ENCODE measurements at places on chromosomes 1 and 21.

GRCh38 chr1:70934194-70934961 is 113.2 kb downstream of the PTGER3 start:
- no peak for DNase-seq

DNA sequence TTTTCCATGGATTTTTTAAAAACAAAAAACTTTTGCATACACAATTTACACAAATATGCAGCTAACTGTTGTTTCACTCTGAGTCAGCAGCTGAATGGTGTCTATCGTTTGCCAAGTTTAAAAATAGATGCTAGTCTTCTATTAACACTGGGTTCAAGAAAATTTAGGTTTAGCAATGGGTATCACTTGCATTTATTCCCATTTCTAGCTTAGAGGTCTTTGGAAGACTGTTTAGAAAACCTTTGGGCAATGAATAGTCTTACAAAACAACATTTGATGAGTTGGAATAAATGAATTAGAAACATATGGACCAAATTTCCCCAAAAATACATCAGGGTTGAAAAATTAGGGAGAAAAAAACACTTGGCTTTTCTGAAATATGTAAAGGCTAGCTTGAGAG is 165.8 kb downstream of the LYPLAL1 start:
- DNase-seq = no peak

DNA sequence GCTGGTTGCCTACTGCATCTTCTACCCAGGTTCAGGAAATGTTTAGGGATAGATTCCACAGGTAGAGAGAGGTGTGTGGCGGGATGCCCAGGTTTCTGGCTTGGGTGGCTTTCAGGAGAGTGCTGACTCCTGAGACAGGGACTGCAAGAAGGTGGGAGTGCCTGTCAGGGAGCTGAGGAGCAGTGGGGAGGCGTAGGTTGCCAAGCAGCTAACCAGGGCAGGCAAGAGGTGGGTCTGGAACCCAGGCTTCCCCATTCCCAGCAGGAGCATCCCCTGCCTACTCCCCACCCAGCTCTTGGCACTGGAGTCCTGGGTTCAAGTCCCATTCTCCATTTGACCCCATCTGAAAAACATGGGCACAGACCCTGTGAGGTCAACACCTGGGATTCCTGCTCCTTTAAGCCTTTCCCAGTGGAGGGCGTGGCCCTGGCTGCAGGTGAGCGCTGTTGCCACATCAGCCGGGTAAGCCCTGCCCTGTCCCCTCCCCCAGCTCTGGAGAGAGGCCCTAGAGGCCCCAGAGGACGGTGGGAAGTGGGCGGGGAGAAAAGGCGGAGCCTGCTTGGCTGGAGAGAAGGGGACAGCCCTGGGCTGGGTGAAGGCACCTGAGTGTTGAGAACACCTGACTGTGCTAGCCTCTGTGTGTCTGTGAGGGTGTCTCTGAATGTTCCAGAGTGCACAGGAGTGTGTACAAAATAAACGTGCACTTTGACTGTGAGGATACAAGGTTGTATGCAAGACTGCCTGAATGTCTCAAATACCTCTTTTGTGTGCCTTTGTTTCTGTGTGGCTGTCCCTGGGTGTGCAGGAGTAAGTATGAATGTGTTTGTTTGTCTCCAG is 14.0 kb upstream of the SYNC start:
- no peak for DNase-seq

DNA sequence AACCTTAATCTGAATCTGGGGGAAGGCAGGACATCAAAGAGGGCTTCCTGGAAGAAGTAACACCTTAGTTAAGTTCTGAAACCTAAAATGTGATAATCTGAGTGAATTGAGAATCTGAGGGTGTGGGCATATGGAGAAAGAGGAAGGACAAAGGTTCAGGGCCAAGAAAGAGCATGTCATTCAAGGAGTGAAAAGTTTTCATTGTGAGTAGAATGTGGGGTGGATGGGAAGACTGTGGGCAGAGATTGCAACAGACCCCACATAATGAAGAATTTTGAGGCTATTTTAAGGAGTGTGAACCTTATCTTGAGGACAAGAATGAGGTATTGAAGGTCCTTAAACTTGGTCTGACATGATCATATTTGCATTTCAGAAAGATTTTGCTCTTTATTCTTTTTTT is 227.2 kb downstream of the PTGER3 start:
- no peak for DNase-seq

DNA sequence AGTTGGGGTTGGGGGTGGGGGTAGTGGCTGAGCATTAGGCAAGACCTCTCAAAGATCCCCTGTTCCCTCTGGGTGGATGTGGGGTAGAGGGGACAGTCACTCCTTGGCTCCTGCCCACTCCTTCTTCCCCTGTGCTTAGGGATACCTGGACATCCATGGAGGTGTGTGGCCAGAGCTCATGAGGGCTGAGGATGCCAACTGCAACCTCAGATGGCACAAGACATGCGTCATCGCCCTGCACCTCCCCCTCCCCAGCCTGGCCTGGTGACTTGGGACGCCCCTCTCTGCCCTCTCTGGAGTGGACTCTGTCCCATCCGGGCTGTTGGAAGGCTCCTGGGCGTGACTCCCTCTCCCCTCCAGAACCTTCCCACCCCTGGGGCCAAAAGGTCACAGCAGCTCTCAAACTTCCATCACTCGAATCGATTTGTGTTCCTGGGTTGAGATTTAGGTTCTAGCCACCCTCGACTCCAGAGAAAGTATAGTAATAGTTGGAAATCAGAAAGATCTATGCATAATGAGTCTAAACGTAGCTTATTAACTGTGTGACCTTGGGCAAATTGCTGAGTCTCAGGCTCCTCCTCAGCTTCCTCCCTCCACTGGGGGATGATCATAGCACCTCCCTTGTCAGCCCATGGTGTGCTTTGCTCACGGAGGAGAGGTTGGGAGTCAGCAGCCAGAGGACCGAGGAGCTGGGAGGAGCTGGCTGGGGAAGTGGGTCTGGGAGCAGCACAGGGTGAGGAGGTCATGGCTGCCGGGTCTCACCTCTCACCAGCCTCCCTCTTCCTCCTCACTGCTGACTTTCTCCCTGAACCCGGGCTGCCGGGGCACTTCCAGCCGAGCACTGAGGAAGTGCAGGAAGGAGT is 2.2 kb upstream of the PTPN7 start:
- DNase-seq = no peak

DNA sequence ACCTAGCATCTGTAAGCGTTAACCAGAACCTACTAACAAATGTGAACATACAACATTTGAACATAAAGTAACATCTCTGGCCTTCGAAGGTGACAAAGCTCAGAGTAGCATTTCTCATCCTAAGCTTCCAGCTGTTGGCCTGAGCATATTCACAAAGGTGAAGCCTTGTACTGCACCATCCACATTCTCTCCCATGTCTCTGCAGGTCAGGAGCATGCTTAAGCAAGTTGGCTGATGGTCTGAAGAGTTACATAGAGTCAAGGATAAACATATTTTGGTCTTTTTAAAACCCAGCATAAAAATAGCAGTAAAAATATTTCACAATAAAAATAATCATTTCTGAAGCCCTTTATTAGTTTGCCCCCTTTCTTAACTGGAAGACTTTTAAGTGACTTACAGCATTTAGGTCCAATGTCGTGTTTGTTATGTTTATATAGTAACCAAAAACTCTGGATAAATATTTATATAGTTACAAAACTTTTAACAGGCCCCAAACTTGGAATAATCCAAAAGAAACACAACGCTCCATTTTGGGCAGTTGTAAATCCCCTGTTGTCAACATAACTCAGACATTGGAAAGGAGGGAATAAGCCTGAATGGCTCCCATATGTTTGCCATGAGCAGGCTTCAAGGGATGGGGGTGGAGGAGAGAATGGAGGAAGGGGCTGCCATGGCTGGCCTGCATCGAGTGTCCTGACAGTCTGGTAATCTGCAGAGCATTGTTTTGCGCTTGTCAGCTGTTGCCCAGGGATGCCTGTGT is 42.8 kb upstream of the ENAH start:
- DNase-seq = no peak

DNA sequence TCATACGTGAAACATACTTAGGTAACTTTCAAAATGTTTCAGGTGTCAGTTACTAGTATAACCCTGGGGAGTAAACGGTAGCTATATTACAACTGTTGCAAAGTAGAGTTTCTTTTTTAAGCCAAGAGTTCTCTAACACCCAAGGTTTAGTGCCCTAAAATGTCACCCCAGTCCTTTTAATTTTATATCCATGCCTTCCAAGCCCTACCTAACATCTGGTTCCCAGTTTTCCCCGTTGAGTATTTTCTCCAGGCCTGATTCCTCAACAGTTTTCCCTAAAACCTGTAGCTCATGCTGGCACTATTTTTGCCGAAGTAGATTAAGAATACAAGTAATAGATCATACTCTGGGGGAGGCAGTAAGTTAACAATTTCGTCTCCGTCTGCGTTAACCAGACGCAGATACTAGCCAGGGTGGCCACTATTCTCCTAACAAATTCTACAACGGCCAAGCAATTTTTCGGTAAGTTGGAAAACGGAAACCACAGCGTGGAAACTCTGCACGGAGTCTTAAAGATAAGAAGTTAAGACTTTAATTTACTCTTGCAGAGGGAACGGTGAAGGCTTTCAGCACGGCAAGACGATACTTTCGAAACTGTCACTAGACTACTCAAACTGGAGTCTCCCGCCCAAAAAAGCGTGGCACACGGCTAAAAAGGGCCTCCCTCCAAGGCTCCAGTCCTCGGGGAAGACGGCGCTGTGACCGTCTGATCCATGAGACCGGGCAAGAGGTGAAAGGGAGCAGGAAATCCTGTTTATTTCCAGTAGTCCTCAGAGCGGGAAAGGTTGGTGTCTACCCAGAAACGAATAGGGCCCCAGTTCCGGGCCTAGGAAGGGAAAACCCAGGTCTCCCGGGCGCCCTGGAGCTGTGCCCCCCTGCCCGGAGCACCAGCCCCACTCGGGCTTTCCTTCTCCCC is 945 bp downstream of the SRSF4 start:
- no peak for DNase-seq

- DNase-seq = no peak
Observed at GRCh38 chr1:175494011-175494554, 249.3 kb downstream of the TNR start.

GRCh38 chr21:44006656-44007055 is 5.5 kb upstream of the TRAPPC10 start:
- no peak for DNase-seq

DNA sequence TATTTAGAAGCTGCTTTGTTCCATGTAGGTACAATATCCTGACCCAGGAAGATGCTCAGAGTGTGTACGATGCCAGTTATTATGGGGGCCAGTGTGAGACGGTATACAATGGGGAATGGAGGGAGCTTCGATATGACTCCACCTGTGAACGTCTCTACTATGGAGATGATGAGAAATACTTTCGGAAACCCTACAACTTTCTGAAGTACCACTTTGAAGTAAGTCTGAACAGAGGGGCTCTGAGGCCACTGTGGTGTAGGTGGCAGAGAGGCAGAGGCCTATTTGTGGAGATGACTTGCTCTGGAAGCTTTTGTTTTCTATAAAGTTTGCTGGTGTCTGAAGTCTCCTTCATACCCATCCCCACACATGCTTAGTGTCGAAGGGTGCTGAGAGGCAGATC is 26.8 kb downstream of the C8A start:
- DNase-seq = no peak

DNA sequence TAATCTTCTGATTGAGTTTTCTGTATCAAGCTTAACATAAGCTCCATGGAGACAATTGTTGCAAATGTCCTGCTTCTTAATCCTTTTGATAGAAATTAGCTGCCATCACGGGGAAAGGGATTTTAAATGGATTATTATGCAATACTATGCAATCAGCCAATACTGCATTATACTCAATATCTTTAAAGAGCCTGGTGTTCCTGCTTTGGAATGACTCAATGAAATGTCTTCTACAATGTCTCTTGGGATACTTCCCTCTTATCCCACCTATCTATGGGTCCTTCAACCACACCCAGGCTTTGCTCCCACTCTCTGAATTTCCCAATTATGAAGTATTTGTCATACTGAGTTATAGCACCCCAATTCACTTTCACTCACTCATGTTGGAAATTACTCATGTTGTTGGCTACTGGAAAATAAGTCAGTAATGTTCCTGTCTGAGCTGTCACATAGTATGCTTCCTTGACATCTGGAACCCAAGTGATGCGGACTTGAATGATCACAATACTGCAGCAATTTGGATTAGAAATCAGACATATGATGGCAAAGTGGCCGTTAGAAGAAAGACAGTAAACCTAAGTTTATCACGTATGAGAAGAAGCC is 85.0 kb downstream of the TPR start:
- DNase-seq = no peak

DNA sequence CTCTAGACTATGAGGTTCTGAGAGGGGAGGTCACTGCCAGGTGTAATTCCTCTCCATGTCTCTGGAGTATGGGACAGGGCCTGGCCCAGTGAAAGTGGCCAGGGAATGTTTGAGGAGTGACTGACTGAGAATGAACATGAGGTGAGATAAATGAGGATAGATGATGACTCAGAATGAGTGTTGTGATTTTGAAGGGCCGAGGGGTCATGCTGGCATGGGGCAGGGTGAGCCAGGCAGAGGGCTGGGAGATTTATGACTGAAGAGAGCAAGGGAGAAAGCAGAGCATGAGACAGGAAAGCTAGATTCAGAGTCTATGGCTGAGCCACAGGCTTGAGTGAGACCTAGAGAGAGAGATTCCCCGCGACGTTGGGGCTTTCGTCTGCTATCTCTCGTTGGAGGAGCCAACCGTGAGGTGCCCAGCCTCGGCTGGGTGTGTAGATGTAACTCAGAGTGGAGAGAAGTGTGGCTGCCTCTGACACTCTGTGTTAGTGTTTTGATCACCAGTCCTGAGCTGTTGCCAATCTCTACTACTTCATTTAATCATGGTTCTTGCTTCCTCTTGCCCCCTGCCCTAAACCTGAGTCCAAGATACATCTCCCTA is 50.1 kb downstream of the FOXD2 start:
- no peak for DNase-seq

GRCh38 chr1:166999075-166999474 is 10.0 kb downstream of the MAEL start:
- DNase-seq = no peak

- no peak for DNase-seq
Observed at GRCh38 chr1:209040351-209040750, 543.2 kb upstream of the CAMK1G start.

DNA sequence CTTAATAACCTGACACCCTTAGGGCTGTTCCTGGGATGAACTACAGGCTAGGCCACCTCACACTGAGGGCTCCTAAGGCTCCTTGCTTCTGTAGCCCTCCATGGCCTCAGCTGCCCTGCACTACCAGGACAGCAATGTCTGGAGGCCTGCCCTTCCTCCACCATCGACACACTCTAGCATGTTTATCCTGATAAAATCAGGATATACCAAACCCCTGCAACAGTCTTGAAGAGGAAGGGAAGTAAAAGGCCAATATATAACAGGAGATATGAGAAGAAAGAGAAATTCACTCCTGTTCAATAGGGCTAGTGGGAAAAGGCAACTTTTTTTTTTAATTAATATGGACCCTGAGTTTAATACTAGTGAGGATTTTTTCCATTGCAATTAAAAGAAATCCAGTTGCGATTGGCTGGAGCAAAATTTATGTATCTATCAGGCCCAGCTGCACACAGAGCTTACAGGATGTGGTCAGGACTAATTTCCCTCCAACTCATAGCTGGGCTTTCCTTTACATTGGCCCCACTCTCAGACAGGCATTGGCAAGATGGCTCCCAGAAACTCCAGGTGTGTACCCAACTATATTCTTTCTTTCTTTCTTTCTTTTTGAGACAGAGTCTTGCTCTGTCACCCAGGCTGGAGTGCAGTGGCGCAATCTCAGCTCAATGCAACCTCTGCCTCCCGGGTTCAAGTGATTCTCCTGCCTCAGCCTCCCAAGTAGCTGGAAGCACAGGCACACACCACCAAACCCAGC is 13.5 kb upstream of the ATP2B4 start:
- no peak for DNase-seq

GRCh38 chr1:178399177-178399728 is 97.5 kb downstream of the CLEC20A start:
- no peak for DNase-seq

- no peak for DNase-seq
Observed at GRCh38 chr1:27575840-27576331, 28.1 kb downstream of the AHDC1 start.

- DNase-seq = no peak
Observed at GRCh38 chr21:39006571-39007311, 176.5 kb downstream of the PSMG1 start.
